ENCODE measurements at places on chromosomes 3 and 15.

DNA sequence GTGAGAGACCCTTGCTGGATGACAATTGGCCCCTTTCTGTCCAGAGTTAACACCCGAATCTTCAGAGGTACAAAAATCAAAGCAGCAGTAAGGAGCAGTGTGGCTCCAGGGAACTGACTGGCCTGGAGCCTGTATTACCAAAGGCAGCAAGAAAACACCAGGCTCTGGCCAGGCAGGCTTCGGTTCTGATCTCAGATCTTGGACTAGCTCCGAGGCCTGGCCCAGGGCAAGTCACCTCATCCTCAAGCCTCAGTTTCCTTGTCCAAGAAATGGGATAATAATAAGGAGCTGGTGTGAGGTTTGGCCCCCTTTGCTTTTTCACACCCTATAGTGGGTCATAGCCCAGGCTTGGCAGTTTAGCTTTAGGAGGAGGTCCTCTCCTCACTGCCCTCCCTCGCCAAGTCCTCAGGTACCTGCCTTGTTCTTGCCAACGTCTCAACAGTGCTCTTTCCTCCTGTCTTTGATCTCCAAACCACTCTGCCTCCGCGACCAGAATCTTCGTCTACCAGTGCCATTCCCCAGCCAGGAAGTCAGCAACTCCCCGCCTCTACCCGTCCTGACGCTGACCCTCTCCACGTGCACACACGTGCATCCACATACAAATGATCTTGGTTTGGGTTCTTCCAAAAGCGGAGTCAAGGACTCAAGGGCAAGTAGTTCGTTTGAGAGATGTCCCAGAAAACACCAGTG lies 82.6 kb upstream of the TLE3 start:
- no peak for DNase-seq

DNA sequence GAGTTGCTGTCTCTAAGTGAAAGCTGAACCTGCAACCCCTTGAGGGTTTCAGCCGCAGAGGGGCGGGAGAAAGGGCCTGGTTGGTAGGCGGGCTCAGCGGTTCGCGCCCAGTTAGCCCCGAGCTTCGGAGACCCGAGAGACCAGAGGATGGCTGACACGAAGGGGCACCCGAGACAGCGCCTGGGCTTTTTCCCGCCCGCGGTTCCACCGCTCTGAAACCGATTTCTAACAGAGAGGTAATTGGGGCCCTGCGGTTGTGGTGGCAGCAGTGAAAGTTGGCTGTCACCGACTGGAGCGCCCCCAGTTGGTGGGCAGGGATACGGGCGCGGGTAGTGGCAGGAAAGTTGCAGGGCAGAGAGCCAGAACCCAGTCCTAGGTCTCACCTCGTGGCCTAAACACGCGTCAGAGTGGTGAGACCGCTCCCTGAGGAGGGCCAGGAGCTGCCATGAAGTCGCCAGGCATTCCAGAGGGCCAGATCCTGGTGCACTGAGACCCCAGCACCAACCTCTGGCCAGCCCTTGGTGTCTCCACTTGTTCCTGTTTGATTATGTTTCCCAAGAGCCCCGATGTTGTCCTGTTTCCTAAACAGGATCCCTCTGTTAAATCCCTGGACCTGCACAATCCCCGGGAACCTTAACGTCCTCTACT lies 625 bp upstream of the ELL3 start:
- DNase-seq = peak; percentile 64

DNA sequence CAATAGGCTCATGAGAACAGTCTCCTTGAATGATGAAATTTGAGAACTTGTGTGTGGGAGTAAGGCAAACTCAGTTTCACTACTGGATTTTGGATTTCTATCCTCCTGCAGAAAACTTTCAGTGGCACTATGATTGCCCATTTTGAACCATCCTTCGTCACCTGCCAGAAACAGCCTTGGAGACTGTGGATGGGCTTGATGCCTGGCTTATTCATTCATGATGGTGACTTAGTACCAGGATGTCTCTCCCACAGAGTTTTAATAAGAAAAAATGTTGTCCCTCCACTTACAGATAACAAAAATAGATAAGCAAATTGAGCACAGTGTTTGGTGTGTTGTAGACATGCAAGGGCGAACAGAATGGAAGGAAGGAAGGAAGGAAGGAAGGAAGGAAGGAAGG lies 53.5 kb upstream of the CPNE4 start:
- no peak for DNase-seq

GRCh38 chr15:87631775-87632174 lies 624.8 kb downstream of the NTRK3 start:
- DNase-seq = no peak

- DNase-seq = no peak
Measured at GRCh38 chr15:92877416-92877815, 22.7 kb upstream of the CHD2 start.

Data from fibroblast of skin of right quadriceps (primary cell).